ENCODE measurements at places on chromosomes 11 and 22.

DNA sequence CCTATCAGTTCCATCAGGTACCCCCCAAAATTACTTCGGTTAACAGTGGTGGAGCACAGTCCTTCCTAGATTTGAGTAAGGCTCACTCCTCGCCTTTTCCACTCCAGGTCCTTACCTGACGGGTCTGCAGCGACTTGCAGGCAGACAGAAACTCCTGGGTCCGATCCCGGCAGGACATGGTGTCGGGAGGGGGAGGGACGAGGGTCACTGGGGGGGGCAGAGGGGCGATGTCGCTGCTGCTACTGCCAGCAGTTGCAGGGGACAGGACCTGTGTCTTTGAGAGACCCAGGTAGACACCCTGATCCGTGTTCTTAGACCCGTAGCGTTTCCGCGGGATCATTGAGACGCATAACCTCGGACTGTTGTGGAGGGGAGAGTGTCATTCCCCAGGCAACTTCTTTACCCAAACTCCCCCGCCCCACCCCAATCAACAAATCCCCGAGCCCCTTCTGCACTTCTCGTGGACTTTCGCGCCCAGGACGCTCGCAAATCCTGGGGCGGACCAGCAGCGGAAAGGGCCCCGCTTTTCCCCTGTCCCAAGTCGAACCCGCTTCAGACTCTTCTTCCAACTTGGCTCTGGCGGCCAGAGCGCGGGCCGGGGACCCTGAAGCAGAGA, 839 bp downstream of the STX5 start:
- DNase-seq = no peak

GRCh38 chr11:37370817-37371216, 772.8 kb upstream of the RAG2 start:
- no peak for DNase-seq

DNA sequence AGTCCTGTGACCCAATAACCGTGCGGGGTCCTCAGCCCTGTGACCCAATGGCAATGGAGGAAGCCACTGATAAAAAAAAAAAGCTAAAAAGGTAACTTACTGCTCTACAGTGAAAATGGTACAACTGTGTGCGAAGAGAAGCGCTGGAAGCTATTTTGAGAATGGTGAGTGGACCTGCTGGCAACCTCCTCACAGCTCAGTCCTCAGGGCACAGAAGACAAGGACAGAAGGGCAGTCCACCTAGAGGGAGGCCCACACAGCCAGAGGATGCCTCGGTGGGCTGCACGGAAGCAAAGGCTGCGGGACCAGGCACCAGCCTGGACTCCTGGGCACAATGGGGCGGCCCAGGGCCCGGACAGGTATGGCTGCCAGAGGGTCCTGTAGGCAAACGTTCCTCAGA, 35.6 kb downstream of the BRD1 start:
- no peak for DNase-seq

DNA sequence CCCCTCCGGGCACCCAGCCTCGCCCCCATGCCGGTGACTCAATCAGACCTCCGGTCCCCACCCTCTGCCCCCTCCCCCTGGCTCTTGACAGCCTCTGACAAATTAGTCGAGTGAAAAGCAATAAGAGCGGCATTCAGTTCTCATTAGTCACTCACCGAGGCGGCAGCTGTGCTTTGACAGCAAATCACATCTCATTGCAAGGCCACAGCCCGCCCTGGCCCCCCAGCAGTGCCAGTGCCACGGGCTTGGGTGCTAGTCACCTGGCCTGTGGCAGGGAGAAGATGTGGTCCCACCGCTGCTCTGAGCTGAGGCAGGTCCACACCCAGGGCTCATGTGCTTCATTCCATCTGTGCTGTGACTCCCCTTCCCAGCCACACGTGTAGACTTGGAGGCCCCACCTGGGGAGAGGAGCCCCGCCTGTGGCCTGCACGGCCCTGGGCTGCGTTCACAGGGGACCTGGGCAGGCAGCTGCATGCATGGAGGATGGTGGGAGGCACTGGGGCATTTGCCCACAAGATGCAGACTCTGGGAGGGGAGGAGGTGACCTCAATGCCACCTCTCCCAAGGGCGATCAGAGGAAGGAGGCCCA, 7.4 kb upstream of the TH start:
- DNase-seq = no peak

DNA sequence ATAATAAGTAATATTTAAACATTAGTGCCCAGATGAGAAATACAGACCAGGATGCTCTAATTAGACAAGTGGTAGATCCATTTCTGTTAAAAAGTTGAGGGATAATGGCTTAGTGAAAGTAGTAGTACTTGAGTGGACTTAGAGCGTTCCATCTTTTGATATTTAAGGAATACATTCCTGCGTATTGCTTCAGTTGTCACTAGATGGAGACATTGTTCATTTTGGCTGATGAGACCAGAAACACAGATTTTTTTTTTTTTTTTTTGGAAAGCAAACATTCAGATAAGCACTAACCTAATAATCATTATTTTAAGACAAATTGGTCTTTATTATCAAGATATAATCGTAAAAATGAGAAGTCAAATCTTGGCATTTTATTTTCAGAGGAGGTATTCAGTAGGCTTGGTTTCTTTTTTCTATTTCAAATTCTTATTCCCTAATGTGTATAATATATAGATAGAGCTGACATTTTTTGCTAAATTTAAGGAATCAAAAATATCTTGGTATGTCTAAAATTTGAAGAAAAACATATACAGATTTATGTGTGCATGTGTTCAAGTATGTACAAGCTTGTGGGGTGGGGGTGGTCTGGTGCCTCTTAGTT, 92.9 kb downstream of the DYNC2H1 start:
- no peak for DNase-seq

GRCh38 chr11:28483072-28483867, 375.1 kb downstream of the METTL15 start:
- no peak for DNase-seq

Measured in naive thymus-derived CD8-positive, alpha-beta T cell (primary cell).